ENCODE measurements at places on chromosomes 1 and 21.
A peak's percentile ranks its signal among the peaks of the same experiment; 100 is the strongest.

- peak; percentile 52 for DNase-seq
Observed at GRCh38 chr1:31663622-31664452, 19.2 kb upstream of the PEF1 start.

- peak; percentile 96 for DNase-seq
Observed at GRCh38 chr1:177209357-177209756, 38.6 kb downstream of the BRINP2 start.

GRCh38 chr1:91498498-91499245 is 2.0 kb upstream of the CDC7 start:
- no peak for DNase-seq

- DNase-seq = no peak
Observed at GRCh38 chr1:45057542-45057941, 45.5 kb downstream of the UROD start.

- DNase-seq = no peak
Observed at GRCh38 chr1:110672001-110672752, 2.6 kb downstream of the KCNA3 start.

- peak; percentile 14 for DNase-seq
Observed at GRCh38 chr1:33634806-33635205, 162.4 kb downstream of the ZSCAN20 start.

- no peak for DNase-seq
Observed at GRCh38 chr1:114227059-114227458, 73.4 kb upstream of the SYT6 start.

DNA sequence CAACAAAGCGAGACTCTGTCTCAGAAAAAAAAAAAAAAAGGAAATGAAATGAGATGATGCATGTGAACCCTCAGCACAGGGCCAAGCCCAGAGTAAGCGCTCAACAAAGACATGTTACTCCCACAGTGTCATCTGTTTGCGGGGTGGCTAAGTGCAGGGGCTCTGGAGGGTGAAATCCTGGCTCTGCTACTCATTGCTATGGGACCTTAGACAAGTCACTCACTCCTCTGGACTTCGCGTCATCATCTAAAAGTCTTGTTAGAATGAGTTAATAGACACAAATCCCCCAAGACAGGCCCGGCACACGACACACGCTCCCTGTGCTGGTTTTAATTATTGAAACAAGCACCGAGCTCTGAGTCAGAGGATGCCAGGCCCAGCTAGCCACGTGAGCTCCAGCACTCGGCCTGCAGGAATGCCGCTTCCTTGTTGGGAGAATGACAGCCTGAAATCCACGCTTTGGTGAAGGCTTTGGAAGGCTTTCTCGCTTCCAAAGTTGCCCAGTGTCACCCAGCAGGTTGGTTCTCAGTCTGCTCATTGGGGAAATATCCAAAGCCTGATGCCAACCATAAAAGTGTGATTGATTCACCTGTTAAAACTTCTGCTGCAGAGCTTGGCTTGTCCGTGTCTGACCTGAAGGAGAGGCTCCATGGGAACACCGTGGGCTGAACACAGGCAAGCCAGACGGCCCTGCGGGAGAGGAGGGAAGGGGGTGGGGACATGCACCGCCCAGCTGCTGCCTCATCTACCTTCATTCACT is 36.7 kb upstream of the TARDBP start:
- no peak for DNase-seq

- no peak for DNase-seq
Observed at GRCh38 chr1:35398739-35399138, 130.2 kb downstream of the ZMYM4 start.

DNA sequence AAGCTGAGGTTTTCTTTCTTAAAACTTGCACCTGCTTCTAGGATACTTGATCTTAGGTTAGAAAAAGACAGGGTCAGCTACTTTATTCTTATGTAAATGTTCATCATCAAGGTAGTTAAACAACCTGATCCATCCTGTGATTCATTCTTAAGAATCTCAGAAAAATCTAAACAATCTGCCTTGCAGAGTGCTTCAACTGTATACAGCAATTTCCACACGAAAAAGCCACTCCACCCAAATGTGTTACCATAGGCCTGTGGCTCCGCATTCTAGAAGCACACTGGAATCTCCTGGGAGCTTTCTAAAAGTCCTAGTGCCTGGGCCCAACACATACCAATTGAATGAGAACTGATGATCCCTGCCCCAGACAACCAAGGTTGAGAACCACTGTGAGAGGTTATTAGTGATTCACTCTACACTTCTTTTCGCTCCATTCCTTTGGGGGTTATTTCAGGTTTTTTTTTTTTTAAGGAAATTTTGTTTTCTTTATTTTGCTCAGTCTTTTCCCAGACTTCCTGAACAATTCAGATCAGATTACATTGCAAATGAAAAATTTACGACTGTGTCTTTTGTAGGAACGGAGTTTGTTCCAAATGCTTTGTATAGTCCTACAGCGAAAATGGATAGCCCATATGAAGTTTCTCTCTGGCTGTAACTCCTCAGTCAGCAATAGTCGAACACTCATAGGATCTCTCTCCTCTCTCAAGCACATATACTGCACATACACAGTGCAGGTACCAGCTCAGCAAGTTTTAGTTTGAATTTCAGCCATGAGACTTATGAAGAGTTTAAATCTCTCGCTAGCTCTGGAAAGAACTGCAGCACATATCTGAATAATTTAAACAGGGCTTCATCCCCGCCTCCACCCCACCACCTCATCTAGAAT is 16.1 kb downstream of the SMYD2 start:
- no peak for DNase-seq

- peak; percentile 55 for DNase-seq
Observed at GRCh38 chr1:203504400-203505250, 10.7 kb downstream of the OPTC start.

- no peak for DNase-seq
Observed at GRCh38 chr1:20035114-20035513, 34.9 kb upstream of the PLA2G5 start.

- no peak for DNase-seq
Observed at GRCh38 chr1:153538315-153538821, 2.4 kb downstream of the S100A5 start.

DNA sequence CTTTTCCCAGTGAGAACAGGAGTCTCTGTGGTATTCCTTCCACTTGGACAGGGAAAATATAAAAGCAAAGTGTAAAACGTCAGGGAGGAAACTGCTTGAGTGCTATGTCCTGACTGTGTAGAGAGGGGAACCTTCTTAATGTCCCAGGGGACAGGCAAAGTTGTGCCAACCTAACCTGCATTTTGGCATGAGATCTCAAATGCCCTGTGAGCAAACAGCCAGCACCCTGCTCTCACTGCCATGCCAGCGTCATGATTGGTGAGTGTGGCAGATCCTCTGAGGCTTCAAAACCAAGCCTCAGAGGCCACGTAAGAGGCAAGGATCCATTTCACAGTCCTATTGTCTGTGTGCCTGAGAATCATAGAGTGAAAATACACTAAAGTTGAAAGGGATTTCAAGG is 49.7 kb upstream of the RAP1A start:
- DNase-seq = no peak

DNA sequence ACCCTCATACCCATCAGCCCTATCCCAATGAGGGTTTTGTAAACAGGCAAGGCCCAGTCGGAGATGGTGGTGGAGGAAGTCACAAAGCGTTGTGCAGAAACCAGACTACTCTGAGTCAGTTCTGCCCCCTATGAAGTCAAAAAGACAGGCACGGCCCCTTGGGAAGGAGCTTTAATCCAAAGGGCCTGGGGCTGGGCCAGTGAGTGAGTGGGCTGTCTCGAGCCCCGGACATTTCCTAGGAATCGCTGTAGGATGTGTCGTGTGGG is 442 bp upstream of the AHCYL1 start:
- no peak for DNase-seq

DNA sequence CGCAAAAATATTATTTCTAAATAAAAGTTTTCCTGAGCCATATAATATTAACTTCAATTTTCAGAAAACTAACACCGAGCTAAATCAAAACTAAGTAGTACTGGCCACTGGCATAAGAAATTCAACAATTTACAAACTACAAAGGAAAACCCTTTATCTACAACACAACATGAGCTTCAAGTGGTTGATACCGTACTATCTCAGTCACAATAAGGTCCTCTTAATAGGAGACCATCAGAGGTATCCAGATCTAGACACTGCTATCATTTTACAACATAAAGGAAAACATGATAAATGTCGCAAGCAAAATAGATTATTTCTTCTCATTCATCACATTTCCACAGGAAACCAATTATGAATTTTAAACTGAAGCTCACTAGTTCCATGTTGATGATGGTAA is 39.5 kb downstream of the GATAD2B start:
- DNase-seq = no peak

GRCh38 chr1:22685591-22686059 is 25.0 kb upstream of the EPHB2 start:
- no peak for DNase-seq

GRCh38 chr1:7094086-7094485 is 308.8 kb downstream of the CAMTA1 start:
- no peak for DNase-seq

GRCh38 chr1:230684146-230684545 is 29.8 kb downstream of the AGT start:
- no peak for DNase-seq

- DNase-seq = no peak
Observed at GRCh38 chr1:17068789-17069188, 15.0 kb upstream of the SDHB start.

DNA sequence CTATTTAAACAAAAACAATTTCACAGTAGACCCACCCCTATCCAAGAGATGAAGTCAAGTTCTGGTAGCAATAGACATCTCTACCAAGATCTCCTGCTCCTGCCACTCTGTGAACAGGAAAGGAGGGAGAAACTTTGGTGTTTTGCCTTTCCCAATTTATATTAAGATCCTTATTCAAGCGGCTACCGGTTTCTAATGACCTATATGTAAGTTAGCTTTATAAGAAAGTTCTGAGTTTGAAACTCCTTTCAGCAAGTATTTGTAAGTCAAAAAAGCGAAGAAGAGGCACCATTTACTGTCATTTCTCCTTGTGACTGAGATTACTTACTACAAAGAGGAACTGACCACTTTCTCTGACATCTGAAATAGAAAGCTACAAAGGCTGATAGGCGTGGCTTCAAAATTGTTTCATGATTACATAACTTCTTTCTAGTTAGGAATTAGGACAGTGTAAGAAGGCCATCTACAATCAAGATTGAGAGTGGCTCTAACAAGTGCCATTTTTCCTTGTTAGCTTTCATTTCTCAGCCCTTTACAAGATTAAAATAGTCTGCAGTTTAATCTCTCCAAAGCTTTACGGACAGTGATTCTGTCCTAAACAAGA is at the start of gene MNDA:
Gene MNDA (plus strand): TSS at position 448 of the 604 bp plus-strand sequence. CDS start 10,803 bp downstream, outside the sequence.
- no peak for DNase-seq

- no peak for DNase-seq
Observed at GRCh38 chr1:206588492-206588891, 23.8 kb downstream of the EIF2D start.

- no peak for DNase-seq
Observed at GRCh38 chr1:178692564-178693327, 32.3 kb upstream of the RALGPS2 start.

DNA sequence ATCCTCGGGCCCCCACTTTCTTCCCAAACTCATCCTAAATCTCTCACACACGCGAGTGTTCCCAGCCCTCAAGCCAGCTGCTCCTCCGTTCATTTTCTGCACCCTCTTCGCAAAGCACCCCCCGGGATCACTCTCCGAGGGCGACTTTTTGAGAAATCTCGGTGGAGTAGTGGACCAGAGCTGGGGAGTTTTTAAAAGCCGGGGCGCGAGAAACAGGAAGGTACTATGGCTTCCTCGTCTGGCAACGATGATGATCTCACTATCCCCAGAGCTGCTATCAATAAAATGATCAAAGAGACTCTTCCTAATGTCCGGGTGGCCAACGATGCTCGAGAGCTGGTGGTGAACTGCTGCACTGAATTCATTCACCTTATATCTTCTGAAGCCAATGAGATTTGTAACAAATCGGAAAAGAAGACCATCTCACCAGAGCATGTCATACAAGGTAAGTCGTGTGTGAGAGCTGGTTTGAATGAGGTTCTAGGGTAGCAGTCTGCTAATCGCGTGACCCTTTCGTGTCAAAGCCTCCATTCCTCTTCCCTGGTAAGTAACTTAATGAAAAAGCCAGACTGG is 800 bp downstream of the DR1 start:
- DNase-seq = peak; percentile 25

DNA sequence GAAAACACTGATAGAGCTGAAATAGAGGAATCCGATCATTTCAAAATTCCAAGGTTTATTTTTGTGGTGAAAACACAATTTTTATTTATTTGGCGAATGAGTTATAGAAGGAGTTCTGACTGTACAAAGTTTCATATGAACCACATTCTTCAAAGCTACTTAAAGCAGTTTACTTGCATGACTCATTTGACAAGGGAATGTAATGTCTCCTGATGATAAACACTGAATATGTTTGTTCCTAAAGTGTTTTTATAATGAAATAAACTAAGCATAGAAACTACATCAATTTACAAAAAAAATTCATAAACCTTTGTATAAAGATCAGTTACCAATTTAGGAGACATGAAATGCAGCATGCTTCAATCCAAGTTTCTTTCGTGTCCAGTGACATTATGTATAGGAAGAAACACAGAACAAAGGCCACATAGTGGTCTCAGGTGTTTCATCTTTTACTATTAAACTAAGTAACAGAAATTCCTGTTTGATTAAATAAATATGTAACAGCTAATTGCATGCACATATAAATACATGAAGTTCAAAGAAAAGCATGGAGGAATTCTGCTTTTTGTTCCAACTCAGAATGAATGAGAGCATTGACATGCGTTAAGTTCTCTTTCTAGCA is 2.5 kb downstream of the PRKACB start:
- DNase-seq = no peak

GRCh38 chr1:58866578-58866977 is 82.7 kb upstream of the JUN start:
- no peak for DNase-seq

GRCh38 chr1:104991702-104992101 is 1242.0 kb downstream of the AMY1C start:
- no peak for DNase-seq

DNA sequence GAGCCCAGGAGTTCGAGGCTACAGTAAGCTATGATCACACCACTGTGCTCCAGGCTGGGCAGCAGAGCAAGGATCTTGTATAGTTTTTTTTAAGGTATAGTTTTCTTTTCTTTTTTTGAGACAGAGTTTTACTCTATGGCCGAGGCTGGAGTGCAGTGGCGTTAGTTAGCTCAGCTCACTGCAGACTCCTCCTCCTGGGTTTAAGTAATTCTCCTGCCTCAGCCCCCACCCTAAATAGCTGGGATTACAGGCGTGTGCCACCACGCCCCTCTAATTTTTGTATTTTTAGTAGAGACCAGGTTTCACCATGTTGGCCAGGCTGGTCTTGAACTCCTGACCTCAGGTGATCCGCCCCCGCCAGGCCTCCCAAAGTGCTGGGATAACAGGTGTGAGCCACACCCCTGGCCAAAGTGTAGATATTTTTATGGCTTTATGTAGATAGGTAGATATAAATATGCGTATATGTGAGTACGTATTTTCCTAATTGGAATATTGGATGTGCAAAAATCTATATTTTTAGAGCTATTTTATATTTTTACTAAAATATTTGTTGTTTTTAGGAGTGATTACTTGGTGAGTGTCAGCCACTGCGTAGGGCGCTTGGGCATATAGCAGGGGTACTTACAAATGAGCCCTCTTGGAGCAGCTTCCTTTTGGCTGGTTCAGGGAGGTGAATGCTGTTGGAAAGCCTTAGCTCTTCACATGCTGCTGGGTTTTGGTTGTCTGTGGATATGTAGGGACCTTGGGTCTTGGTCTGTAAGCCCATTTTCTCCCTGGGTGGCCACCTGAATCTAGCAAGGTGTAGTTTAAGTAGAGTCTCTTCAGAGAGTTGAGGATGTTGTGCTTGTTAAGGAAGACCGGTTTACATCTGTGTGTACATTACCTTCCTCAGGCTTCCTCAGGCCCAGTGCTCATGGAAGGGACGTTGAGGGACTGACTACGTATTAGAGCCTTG is 9.5 kb downstream of the KDM4A start:
- DNase-seq = no peak

All from right lung (tissue), 10 donors.